Activated naive CD4-positive, alpha-beta T cell treated with Interleukin-2 at 50 U/mL for 16 hours (primary cell): ENCODE measurements at places on chromosomes 11 and 22.
A peak's percentile ranks its signal among the peaks of the same experiment; 100 is the strongest.

GRCh38 chr11:47155879-47156278 lies 20.8 kb downstream of the ARFGAP2 start:
- no peak for DNase-seq

- no peak for DNase-seq
These were observed 50.1 kb upstream of the GCAT start for GRCh38 chr22:37757663-37758062.

DNA sequence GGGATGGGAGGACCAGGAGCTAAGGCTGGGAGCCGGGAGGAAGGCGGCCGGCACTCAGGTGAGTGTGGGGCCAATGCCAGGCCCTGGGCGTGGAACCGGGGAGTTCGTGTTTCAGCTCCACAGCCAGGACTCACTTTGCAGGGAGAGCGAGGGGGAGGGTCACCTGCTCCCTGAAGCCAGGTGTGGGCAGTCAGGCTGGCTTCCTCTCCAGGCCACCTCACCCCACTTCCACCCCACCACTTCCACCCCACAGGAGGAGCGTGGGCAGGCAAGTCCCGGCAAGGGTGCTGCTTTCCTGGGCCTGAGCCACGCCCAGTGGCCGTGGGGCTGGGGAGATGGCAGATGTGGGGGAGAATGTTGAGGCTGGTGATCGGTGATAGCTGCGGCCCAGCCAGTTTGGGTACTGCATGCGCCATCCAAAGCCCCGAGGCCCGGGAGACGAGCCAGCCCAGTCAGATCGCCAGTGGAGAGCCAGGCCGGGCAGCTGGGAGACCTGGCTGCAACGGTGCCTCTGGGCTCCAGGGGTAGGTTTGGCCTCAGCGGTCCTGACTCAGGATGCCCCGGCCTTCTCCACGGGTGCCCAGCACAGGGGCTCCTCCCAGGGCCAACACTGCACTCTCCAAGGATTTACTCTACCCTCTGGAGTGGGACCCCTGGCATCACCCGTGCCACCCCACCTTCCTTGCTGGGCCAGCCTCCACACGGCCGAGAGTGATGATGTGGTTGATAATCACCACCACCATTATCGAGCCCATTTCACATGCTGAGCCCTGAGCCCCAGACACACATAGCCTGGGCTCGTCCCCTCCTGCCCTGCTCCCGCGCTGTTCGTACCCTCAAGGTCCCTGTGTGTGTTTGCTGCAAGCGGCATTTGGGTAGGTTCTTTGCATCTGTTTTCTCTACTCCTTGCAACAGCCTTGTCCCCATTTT lies 93.8 kb downstream of the WNT7B start:
- no peak for DNase-seq

- no peak for DNase-seq
These were observed 28.1 kb downstream of the AMPD3 start for GRCh38 chr11:10483174-10483573.

GRCh38 chr11:65539744-65540289 lies 14.9 kb downstream of the SCYL1 start:
- DNase-seq, result no peak

GRCh38 chr11:13338019-13338426 lies 60.4 kb downstream of the BMAL1 start:
- no peak for DNase-seq

GRCh38 chr11:103532133-103532788 lies 423.0 kb downstream of the DYNC2H1 start:
- no peak for DNase-seq

GRCh38 chr11:88312628-88313027 lies 24.9 kb downstream of the CTSC start:
- no peak for DNase-seq

DNA sequence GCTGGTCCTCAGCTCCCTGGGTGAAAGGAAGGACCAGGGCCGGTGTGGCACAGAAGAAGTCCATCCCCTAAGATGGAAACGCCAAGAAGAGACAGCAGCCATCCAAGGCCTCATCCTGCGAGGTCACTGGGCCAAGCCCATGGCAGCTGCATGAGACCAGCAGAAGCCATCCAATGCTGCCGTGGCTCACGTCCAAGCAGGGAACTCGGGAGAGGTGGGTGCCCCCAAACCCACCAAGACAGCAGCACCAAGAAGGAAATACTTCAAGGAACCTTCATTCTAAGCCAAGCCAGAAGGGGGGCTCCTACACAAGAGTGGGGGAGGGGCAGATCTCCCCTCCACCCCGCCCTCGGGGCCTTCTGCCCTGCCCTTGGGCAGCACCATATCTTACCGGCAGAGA lies 49.6 kb downstream of the IGSF9B start:
- DNase-seq, result no peak

- DNase-seq, result no peak
These were observed 68.5 kb downstream of the GAB2 start for GRCh38 chr11:78349114-78349513.

DNA sequence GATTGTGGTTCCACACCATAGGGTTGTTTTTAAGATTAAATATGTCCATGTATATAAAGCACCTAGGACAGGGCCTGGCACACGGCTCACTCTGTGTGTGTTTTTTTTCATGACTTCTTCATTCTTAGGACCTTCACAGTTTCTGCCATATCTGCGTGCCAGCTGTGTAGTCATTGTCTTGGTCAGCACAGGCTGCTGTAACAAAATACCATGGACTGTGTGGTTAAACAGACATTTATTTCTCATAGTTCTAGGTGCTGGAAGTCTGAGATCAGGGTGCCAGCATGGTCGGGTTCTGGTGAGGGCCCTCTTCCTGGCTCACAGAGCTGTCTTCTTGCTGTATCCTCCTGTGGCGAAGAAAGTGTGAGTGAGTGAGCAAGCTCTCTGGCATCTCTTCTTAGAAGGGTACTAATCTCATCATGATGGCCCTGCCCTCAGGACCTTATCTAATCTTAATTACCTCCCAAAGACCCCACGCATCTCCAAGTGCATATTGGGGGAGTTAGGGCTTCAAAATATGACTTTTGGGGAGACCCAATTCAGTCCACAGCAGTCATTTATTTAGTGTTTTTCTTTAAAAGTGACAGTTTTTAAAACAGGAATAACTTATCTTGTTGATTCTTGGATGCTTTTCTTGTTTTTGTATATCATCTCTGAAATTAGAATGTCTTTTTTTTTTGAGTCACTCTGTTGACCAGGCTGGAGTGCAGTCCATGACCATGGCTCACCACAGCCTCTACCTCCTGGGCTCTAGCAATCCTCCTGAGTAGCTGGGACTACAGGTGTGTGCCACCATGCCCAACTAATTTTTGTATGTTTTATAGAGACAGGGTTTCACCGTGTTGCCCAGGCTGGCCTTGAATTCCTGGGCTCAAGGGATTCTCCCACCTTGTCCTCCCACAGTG lies 70.9 kb downstream of the ZNRF3 start:
- DNase-seq, result no peak

- DNase-seq, result no peak
These were observed 375 bp downstream of the BSCL2 start for GRCh38 chr11:62706850-62707247.

GRCh38 chr11:85301895-85302678 lies 325.1 kb downstream of the DLG2 start:
- no peak for DNase-seq

- peak; percentile 67 for DNase-seq
These were observed 626 bp upstream of the TBX10 start for GRCh38 chr11:67640021-67640757.
